Stimulated activated CD8-positive, alpha-beta memory T cell treated with anti-CD3 and anti-CD28 coated beads, Interleukin-2, amount 100 ng/mL, for 1 hour (primary cell): ENCODE measurements at places on chromosomes 1 and 21.

DNA sequence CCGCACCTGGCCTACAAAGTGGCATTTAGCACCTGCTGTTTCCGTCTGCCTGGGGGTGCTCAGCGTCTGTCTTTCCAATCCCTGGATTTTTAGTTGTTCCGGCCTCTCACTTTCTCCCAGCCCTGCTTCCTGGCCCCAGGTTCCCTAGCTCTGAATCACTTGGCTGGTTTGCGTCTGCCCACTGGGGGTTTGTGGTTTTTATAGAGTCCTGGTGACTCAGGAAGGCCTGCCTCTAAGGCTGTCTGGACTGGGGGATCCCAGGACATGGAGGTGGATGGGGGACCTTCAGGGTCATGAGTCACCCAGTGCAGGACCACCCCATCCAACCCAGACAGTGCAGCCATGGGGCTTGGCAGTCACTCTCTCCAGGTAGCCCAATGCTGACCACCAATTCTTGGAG, 53.5 kb downstream of the MRPL37 start:
- no peak for DNase-seq

DNA sequence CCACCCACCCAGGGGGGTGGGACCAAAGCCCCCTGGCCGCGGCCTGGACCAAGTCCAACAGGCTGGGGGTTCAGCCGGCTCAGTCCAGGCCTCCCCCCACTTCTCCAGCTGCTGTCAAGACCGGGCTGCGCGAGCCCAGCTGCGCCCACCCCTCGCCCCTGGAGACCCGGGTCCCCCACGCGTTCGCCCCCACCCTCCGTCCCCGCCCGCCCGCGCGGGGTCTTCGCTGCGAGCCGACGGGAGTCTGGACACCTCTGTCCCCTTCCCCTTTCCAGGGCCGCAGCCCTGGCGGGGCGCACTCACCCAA, 253 bp downstream of the RAP1GAP start:
- no peak for DNase-seq

DNA sequence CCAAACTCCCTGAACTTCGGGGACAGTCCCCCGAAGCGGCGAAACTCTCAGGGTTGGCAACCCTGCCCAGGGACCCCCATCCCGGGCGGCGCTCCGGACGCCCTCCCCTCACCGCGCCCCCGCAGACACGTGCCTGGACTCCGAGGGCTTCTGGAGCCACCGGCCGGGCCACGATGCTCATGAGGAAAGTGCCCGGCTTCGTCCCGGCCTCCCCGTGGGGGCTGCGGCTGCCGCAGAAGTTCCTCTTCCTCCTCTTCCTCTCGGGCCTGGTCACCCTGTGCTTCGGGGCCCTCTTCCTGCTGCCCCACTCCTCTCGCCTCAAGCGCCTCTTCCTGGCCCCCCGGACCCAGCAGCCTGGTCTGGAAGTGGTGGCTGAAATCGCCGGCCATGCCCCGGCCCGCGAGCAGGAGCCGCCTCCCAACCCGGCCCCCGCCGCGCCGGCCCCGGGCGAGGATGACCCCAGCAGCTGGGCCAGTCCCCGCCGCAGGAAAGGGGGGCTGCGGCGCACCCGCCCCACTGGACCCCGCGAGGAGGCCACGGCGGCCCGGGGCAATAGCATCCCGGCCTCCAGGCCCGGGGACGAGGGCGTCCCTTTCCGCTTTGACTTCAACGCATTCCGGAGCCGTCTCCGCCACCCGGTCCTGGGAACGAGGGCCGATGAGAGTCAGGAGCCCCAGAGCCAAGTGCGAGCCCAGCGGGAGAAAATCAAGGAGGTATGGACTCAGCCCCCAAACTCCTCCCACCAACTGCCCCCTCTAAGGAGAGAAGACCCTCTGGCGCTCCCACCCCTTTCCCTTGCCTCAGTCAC, 1.2 kb downstream of the MAN1C1 start:
- DNase-seq, result no peak

DNA sequence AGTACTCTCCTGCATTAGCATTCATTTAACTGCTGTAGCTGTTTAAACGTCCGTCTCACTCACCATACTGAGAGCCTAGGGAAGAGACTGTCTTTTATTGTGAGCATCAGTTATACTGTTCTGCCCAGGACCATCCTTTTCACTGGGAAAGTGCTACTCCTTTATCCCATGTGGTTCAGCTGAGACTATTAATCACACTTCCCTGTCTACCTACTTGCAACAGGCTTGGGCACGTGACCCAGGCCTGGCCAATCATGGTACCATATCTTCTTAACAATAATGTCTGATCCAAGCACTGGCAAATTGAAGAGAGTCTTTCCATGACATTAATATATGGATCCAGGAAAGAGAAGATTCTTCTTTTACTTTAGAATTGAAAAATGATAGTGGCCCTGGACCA, 108.1 kb downstream of the TM2D1 start:
- DNase-seq, result no peak

DNA sequence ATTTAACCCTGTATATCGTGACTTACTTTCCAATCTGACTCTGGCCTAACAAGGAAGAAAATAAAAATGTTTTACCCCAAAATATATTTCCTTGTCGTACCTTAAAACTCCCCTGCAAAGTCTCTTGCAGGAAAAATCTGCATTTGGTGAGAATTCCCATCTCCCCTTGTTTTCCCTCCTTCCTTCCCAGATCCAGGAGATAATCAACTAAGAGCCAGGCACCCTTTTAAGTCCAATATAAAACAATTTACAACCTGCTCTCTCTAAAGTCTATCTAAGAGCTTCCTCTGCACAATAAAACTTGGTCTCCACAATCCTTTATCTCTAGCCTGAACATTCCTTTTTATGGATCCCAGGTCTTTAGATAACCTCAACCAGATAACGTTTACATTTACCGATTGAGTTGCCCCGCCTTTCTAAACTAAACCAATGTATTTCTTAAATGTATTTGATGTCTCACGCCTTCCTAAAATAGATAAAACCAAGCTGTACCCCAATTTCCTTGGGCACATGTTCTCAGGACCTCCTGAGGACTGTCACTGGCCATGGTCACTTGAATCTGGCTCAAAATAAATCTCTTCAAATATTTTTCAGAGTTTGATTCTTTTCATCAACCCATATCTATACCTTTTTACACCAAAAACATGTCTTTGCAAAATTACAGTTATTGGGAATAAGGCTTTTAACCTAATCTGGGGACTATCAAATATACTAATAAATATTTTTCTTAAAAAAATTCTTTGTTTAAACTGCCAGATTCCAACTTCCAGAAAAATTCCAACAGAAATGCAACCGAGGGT, 993 bp downstream of the DDX59 start:
- DNase-seq, result no peak

DNA sequence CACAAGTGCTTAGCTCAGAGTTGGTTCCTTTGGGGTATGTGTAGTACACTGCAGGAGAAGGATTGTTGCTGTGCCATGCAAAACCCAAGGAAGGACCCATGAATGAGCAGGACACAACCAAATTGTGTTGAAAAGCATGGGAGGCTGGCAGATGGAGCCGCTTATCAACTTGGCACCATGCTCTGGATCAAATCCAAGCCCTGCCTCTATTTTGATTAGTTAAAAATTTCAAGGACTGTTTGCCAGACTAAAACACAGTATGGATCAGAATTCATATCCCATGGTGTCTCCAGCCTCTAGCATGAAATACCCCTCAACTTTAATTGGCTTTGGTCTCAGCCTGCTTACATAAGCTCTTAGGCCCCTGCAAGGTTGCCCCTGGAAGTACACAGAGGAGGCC, 27.8 kb downstream of the CCDC185 start:
- DNase-seq, result no peak

- DNase-seq, result no peak
These were observed 2.7 kb downstream of the RORC start for GRCh38 chr1:151828921-151829320.

- DNase-seq, result no peak
These were observed 437.1 kb downstream of the PTBP2 start for GRCh38 chr1:97158691-97159096.

- no peak for DNase-seq
These were observed 30.0 kb upstream of the SSX2IP start for GRCh38 chr1:84720221-84720780.

- DNase-seq, result no peak
These were observed 191.6 kb downstream of the PTPRC start for GRCh38 chr1:198830412-198830811.

DNA sequence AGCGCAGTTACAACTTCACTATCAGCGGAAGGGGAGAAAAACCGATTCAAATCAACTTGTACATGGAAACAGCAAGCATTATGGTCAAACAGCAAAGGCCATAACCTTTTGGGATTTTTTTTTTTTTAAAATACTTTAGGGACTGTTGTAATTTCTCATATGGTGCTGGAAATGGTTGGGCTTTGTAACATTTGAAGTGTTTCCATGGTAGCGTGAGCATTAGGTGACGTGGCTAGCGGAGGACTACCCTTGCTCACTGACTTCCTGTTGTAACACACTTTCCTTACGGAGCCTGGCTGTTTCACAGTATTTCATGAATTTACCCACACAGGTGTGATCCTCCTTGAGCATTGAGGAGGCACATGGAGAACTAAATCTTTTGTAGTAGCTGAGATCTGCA, 269.5 kb downstream of the TM2D1 start:
- no peak for DNase-seq

DNA sequence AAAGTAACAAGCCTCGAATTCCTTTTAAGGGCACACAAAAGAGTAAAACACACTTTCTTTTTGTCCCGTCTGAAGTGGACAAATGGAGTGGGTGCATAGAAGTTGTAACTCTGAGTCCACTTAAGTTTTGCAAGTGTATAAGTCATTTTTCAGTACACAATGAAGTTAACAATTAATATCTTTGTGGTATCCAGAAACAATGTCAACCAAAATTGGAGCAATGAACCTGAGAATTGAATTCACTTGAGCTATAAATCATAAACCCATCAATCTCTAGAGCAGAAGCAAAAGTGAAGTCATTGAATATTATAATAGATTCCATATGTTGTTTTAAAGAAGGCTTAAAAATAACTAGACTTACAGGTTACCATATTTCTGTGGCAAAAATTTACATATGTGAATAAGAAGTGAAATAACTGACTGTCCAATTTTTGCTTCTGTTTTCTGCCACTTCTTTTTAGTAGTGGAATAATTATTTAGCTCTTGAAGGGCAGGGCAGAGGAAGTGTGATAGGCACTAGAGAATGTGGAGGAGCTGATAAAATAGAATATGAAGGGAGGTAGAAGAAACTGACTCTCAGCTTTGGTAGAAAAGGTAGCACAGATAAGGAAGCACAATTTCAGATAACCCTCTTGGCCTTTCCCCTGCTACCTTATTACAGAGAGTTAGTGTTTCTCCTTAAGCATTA, 73.9 kb upstream of the RGL1 start:
- DNase-seq, result no peak

DNA sequence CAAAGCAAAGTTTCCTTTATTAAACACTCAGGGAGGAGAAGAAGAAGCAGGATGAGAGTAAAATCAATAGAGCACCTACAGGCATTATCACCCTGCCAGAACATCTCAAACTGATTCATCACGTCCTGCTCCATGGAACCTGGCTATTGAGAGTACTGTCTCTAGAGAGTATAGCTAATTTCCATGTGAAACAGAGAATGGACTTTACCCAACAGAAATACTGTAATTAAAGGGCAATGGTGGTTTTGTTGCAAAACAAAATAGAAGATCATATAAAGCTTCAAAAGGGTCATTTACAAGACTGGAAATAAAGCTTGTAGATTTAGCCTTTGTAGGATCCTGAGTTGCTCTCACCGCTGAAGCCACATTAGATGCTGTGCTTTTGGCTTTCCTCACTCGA, 69.3 kb downstream of the XCL1 start:
- no peak for DNase-seq

DNA sequence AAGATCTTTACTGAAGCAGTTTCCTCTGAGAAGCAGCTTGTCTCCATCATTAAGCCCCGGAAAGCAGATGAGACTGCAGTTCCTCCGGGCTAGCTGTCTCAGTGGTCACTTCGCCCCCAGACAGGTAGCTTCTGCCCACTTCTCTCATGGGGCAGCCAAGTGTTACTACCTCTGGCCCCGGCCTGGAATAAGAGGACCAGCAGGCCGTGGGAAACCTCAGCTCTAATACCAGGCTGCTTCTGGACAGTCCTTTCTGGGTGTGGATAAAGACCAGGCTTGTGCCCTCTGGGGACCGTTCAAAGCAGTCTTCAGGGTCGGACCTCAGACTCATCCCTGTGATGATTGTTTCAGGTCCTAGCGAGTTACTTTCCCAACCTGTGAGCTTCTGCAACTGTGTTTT, 54.8 kb downstream of the RUNX3 start:
- no peak for DNase-seq

- DNase-seq, result no peak
These were observed 163.9 kb upstream of the LRRC7 start for GRCh38 chr1:69403756-69404320.

DNA sequence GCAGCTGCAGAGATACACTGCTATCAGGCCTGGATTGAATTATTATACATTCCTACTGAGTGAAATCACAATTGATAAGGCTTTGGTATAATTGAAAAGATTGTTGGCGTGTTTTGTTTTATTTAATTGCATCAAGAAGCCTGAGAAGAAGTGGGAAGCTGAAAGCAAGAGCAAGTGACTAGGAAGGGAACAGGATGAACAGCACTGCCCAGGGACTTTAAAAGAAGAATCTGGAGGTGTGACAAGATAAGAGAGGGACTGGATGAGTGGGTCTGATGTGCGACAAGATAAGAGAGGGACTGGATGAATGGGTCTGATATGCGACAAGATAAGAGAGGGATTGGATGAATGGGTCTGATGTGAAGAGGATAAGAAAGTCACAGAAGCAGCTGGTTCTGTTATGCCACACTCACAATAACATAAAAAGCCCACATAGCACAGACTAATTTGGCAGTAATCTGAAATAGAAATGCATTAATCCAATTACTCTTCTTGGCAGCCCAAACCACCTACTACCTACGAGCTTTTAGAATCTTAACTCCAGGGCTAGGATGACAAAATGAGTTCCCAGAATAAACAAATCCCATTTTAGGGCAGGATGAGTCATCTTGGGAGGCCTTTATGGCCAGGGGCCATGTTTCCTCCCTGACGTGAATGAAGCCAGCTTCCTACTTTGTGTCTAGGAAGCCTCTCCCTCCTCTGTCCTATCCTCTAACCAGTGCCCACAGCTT, 129.7 kb downstream of the DUSP10 start:
- DNase-seq, result no peak
